ENCODE measurements at places on chromosomes 7 and 10.
A peak's percentile ranks its signal among the peaks of the same experiment; 100 is the strongest.

DNA sequence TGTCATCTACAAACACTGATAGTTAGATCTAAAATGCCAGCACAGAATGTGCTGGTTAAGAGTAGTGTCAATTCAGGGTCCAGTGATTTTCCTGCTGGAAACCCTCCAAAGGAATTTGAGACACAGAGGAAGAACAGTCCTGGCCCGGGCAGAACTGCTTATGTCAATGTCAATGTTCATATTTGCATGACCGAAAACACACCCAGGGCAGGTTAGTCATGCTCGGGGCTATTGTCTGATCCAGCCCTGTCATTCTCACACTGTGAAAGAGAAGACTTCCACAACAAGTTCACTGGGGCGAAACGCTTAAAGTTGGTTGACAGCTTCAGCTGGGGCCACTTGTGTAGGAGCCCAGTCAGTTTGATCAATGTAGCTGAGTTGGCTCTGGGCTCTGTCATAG lies 139.3 kb downstream of the C1GALT1 start:
- peak; percentile 4 for DNase-seq

DNA sequence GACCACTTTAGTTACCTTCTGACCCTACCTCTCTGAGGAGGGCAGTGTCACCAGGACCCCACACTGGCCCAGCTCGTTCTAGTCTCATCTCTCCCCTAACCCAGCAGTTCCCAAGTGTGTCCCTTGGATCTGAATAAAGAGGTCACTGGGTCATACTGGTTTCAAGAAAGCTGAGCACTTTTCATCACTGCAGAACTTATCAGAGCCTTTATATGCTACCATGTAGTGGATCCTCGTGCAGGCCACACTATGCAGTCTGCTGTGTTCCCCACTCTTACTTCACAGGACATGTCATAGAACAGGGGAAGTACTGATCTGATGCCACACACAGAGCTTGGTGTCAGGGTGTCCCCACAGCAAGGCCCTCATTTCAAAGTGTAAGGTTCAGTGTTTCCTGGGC lies 113.8 kb downstream of the GFRA1 start:
- no peak for DNase-seq

DNA sequence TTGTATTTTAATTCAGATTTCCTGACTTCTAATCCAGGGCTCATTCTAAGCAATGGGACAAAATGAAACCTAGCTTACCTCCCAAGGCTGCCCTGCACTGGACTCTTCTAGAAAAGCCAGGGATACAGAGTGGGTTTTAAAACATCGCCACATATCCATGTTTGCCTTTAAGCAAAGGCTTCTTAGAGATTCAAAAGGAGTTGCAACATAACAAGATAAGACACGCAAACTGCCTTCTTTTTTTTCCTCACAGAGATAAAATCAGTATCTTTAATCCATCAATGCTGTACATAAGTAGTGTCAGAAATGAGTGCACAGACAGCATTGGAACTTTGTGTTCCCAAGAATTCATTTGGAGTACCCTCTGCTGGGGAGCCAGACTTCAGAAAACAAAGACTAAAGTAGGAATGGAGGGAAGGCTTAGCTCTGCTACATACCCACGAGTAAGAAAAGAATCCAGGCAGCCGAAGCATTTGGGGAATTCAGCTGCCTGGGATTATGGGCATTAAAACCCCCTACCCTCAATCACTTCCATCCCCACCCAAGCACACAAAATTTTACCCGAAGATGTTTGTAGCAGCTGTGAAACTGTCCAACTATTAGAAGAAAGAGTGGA lies 427.8 kb downstream of the ARL4A start:
- peak; percentile 55 for DNase-seq

DNA sequence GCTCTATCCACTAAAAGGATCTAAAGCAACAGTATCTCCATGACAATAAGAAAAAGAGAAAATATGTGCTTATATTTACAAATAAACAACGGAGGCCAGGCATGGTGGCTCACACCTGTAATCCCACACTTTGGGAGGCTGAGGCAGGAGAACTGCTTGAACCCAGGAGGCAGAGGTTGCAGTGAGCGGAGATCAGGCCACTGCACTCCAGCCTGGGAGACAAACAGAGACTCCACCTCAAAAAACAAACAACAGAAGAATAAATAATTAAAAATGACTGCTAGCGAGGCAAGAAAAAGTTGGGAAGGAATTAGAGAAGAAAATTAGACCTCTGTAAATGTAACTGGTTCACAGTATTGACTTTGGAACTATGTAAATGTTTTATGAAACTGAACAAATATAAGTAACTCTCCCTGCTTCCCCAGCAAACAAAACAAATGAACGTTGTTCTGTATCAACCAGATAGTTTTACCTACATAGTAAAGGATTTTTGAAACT lies 17.1 kb downstream of the TRIM24 start:
- DNase-seq: no peak

DNA sequence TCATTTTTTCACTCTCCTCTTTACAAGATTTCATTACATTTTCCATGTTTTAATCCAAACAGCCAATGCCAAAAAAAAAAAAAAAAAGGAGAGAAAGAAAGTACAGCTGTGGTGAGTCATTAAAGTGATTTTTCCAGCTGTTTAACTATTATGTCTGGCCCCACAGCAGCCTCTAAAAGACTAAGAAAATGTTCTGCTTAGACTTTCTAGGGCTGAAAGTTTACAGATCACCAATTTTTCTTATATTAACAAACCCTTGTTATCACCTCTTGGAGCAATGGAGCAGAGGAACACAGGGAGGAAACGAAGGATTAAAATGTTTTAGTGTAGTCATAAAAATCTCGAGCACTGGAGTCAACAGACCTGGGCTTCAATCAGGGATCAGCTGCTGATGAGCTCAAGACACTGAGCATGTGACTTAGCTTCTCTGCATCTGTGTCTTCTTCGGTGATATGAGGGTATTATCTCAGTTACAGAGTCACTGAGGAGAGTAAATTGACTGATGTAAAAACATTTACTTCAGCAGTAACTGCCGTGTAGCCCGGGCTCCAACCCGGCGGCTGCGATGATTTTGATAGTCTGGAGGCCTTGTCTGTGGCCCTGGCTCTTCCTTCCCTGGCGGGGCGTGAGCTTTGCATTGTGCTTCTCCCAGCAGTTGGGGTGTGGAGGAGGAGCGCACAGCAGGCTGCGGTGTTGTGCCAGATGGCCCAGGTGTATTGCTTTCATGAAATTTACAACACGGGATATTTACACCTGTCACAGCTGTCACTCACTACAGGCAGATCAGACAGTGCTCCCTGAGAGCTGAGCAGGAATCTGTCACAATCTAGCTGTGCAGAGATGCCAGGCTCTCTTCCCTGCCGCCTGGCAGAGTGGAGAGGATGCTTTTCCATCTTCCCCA lies 298.3 kb upstream of the FZD8 start:
- peak; percentile 25 for DNase-seq

DNA sequence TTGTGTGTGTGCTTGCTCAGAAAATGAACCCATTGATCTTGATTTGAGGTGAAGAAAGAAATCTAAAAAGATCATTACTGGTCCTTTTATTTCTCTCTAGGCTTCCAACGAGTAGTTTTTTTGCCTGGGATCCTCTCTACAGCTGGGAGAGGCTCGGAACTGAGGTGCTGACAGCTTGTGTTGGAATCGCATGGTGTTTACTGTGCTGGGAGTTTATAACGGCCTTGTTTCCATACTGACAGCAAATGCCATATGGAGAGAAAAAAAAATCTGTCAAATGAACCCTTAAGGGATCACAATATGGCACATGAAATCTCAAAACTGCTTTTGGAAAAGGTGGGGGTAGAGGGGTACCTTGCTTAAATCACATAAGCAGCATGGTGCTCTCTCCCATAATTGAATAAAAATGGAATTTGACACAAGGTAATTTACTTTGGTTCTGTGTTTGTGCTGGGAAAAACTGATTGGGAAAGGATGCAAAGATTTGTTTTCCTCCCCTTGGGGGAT lies 165.0 kb downstream of the RGS10 start:
- DNase-seq: no peak

DNA sequence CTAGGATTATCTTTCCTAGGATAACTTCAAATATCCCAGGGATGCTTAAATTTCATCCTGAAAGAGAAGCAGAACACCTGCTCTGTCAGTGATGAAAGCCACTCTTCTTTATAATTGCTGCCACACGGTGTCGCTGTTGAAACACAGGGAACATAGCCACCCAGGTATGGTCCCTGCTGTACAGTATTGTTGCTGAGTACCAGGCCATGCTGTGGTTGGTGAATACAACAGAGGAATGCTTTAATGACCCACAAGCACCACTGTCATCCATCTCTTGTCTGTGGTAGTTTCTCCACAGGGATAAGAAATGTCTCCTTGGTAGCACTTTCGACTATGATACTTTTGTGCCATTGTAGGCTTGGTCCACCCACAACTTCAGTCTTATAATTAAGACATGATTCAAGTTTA lies 70.6 kb upstream of the STARD3NL start:
- peak; percentile 63 for DNase-seq

DNA sequence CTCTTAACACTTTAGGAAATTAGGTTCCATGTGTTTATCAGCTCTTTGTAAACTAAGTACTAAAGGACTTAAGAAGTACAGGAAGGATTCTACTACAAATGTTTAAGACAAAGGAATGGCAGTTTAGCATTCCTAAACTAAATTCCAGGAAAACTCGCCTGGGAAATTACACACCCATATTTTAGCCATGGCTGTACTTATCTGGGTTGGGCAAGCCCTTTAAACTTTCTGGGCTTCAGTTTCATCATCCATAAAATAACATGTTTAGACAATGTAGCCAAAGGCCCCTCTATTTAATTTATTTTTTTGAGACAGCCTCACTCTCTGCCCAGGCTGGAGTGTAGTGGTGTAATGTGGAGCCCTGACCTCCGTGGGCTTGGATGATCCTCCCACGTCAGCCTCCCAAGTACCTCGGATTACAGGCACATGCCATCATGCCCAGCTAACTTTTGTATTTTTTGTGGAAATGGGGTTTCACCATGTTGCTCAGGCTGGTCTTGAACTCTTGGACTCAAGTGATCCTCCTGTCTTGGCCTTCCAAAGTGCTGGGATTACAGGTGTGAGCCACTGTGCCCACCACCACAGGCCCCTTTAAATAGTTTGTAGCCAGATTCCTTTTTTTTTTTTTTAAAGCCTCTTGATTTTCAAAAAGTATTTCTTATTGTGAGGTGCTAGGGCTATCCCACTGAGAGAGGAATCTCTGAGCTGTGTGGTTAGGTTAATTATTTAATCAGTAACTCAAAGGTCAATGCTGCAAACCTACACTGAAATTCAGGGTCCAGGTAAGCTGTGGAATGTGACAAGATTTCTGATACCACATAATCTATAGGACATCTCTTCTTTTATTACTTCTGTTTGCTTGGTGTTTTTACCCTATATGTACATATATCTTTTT lies 32.1 kb downstream of the TMEM60 start:
- peak; percentile 64 for DNase-seq

DNA sequence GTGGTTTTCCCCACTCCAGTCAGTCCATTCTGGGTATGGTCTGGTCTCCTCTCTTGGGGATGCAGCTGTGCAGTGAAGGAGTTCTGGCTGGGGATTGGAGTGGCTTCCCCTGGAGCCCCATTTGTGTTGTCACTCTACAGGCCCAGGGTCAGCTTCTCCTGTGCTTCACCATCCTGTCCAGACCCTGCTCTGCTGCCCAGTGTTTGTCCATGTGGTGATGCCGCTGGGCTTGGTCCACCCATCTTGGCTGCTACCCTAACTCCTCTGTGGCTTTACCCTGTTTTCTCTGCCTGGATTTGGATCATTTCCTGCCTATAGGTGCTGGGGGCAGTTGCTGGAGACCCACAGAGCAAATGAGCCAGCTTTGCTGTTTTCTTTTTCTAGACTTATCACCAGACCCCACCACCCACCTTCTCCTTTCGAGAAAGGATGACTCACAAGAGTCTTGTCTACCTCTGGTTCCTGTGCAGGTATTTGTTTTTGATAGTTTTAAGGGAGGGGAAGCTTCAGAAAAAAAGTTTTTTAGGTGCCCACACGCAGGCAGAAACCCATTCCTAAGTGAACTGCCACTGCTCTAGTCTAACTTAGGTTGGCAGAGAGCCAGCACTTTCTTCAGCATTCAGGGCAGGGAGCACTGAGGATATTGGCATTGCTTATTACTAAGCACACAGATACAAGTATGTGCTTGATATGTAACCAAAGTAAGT lies 8.5 kb downstream of the ZDHHC16 start:
- DNase-seq: peak; percentile 62
